Urinary bladder (tissue), 4 donors: ENCODE measurements at places on chromosomes 7 and 10. TPM values are rescaled to one million over a fixed set of nuclear protein-coding genes. Genes with fewer than 3 reads are reported as not detected.

- no peak for DNase-seq
Measured at GRCh38 chr10:100510533-100511308, 8.9 kb downstream of the SEC31B start.

DNA sequence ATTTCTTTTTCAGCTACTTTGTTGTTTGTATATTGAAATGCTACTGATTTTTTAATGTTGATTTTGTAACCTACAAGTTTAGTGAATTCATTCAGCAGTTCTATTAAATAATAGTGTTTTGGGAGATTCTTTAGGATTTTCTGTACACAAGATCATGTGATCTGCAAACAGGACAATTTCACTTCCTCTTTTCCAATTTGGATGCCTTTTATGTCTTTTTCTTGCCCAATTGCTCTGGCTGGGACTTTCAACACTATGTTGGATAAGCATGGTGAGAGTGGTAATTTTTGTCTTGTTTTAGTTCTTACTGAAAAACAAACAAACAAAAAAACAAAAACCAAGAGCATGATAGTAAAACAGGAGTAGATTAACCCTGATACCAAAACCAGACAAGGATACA is 316.2 kb downstream of the ATRNL1 start:
- DNase-seq: no peak

The GNG11 gene
- total RNA-seq: 48.1 TPM

GRCh38 chr7:112806156-112806555 is 16.0 kb upstream of the TMEM168 start:
- DNase-seq: no peak

GRCh38 chr7:43954524-43955228 is 28.4 kb downstream of the UBE2D4 start:
- DNase-seq: no peak

GRCh38 chr10:22629852-22630233 is 84.5 kb downstream of the PIP4K2A start:
- DNase-seq: no peak

GRCh38 chr7:30799976-30800661 is 28.9 kb downstream of the MINDY4 start:
- no peak for DNase-seq

GRCh38 chr10:113961182-113962031 is 82.3 kb upstream of the ADRB1 start:
- DNase-seq: no peak

DNA sequence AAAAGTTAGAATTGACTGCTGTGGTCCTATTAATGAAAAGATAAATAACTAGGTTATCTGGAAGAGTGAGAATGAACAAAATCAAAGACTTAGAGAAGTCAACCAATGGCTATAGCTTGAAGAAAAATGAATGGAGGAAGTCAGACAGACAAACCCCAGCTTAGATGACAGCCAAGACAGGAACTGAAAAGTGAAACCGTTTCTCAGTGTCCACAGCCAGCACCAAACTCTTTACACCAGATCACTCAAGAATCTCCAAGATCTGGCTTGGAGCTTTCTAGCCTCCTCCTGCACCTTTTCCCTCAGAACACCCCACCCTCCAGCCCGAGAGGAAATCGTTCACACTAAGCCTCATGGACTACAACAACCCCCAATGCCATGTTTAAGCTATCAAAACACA is 167.0 kb downstream of the SFMBT2 start:
- no peak for DNase-seq

DNA sequence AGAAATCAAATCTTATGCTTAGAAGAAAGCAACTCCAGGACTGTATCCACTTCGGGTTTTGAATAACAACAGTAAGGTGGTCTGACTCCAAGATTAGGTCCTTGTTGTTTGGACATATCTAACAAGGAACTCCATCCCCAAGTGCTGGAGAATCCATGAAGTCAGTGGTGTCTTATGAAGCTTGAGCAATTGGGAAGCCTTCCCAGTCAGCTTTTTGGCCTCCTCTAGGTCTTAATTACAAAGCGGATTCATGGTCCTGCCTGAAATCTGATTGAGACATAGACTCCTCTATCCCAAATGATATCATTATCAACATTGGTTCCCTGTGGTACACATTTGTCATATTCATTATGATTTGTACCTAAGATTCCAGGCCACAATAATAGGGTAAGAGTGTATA is 642.6 kb downstream of the AUTS2 start:
- DNase-seq: no peak

- no peak for DNase-seq
Measured at GRCh38 chr7:150800581-150801241, at the start of gene TMEM176A. TSS of gene TMEM176A (plus strand) at chr7:150800769. CDS start at chr7:150801551, 782 bp downstream.

DNA sequence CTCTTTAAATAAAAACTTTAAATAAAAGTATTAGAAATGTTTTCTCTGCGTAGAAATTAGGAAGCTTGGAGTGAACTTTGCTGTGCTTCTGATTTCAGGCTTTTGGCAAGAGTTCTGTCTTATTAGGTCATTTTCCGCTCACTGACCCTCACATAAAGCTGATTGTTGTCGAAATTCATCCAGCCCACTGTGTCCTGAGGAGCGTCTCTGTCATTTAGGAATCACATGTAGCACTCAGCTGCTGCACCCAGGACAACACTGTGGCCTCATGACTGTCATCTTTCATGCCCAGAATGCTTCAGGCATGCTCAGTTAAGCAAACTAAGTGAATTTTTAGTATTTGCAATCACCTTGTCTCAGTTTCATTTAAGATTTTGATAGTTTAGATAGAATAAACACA is 57.8 kb upstream of the MSRB2 start:
- no peak for DNase-seq

DNA sequence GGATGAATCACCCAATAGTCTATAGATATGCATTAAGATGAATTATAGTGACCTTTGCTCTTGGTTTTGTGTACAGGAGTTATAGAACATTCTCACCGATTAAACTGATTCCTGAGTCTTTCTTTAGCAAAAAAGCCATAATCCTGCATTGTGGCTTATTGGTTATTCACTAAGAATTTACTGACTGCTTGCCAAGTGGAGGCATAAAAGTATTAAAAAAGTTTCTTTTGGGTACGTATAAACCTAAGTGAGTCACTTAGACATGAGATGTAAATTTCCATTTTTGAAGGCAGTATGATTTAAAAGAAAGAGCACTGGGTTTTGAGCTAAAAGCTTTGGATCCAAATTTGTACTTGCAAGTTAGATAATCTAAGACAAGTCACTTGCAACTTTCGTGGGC is 100.7 kb downstream of the CDK6 start:
- no peak for DNase-seq

- DNase-seq: no peak
Measured at GRCh38 chr10:810351-810846, 120.9 kb upstream of the DIP2C start.

GRCh38 chr10:5965266-5965665 is 12.1 kb downstream of the IL15RA start:
- no peak for DNase-seq

DNA sequence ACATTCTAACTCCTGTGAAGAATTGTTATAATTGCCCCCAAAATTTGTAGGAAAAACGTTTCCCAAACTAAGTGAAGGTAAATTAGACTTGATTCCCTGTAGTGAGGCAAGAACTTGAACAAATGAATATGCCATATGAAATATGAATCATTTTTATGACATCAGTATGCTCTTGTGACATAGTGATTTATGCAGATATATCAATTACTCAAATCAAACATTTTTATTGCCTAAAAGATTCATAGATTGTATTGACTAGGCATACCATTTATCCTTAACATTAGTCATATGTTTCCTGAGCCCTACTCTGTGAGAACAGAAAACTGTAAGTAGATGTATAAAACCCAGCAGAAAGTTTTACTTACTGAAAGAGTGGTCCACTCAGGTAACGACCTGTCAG is 245.6 kb downstream of the MALRD1 start:
- DNase-seq: no peak

GRCh38 chr10:47181052-47181849 is 118.7 kb upstream of the GDF10 start:
- DNase-seq: no peak

DNA sequence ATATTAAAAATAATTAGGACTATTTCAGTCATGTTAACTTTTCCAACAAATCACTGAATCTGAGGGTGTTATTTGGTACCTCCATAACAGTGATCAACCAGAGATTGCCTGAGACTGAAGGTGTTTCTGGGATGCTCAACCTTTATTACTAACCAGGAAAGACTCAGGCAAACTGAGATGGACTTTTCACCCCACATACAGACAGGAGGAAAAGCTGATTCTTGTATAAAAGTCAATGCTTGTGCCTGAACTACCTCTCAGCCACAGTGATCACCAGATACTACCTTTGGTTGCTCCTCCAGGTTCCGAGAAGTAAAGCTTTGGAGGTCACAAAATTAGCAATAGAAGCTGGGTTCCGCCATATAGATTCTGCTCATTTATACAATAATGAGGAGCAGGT is 1.9 kb downstream of the AKR1C3 start:
- no peak for DNase-seq

- no peak for DNase-seq
Measured at GRCh38 chr7:50389961-50390360, 60.2 kb downstream of the FIGNL1 start.

GRCh38 chr7:2964208-2964607 is 79.5 kb downstream of the CARD11 start:
- no peak for DNase-seq

DNA sequence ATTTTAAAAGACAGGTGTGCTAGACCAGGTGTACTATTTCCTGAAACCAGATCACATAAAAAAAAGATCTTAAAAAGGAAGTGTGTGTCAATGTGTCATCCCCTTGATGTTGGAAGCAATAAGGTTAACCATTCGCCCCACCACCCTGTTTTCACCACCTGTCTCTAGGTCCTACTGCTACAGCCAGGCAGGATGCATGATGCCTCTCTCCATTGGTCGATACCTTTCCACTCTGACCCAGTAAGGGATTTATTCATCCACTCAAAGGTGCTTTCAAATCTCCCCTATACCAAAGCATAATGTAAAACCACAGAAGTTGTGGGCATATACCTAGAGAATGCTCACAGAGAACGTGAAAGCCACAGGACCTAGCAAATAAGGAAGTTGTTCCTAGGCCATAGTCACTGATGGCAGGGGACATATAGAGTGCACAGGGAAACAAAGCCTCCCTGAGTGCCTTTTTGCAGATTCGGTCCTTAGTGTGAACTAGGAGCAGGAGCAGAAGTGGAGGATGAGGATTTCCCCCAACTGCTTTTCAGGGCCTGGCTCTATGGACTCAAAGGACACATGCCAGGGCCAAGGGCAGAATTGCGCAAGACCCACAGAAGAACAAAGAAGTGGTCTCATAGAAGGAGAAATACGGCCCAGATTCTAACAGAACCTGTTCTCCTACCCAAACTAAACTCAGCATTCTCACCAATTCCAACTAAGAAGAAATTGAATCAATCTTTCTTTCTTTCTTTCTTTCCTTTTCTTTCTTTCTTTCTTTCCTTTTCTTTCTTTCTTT is 631.5 kb upstream of the NRP1 start:
- no peak for DNase-seq

The GBX1 gene
- not detected for total RNA-seq

DNA sequence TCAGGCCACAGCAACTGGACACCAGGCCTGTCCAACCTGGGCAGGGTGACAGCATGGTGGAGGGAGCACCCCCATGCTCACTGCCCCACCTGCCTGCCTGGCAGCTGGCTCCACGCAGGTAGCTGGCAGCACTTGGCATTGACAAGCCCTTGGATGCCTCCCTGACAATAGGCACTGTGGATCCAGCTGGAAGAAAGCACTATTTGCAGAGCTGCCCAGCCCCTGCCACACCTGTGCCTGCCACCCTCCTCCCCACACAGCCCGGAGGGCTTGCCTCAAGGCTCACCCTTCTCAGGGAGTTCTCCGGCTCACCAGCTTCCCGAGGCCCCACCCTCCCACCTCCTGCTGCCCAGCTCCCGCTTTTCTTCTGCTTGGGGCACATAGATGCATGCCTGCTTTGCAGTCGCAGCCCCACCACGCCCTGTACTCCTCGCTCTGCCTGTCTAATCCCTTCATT is 160.1 kb downstream of the NEURL1 start:
- no peak for DNase-seq

- DNase-seq: no peak
Measured at GRCh38 chr7:4792537-4793126, 17.2 kb downstream of the AP5Z1 start.

- DNase-seq: no peak
Measured at GRCh38 chr10:108601851-108602250, 1321.5 kb downstream of the XPNPEP1 start.

The AS3MT gene
- 4.1 TPM for total RNA-seq

DNA sequence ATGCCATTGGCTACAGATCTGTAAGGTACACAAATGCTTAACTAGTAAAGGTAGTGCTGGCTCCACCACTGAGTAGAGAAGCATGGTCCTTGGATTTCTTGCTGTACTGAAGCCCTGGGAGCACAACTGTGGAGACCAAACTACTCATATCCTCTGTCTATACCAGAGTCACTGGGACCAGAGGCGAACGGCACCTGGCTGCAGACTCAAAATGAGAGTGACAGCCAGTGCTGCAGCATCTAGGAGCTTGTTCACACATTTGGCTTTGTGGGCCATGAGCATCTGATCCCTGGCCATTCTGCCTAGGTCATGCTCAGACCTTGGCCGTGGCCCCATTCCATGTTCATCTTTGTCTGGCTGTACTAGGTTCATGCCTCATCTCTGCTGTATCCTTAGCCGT is 31.9 kb downstream of the LRRC18 start:
- DNase-seq: no peak

The DOCK4 gene
- total RNA-seq: 46.5 TPM

GRCh38 chr7:157731126-157731525 is 394.3 kb downstream of the DNAJB6 start:
- no peak for DNase-seq

The CNNM1 gene
- 1.6 TPM for total RNA-seq

DNA sequence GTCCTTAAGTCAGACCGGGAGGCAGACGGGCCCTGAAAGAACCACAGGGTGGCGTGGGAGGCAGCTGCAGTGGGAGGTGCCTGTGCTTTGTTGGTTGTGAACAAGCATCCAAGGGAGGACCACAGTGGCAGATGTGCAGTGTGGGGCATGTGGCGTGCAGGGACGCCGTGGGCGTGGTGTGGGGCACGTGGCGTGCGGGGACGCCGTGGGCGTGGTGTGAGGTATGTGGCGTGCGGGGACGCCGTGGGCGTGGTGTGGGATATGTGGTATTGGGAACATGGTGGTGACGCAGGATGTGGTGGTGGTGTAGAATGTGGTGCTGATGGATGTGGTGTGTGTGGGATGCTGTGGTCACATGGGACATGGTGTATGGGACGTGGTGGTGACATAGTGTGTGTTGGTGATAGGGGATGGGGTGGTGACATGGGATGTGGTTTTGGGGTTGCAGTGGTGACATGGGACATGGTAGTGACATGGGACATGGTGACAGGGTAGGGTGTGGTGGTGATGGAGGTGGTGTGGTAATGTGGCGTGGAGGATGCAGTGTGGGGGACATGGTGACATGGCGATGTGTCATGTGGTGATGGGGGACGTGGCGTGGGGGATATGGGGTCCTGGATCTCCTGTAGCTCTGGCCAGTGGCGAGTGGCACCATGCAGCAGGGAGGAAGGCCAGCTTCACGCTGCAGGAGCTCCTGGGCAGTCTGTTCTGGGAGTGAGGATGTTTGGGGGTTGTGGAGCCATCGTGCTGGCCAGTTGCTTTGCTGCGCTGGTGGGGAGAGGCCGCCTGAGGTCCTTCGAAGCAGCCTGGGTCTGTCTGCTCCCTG is 78.8 kb downstream of the INPP5A start:
- DNase-seq: no peak
